ENCODE measurements at places on chromosomes 11 and 22.

DNA sequence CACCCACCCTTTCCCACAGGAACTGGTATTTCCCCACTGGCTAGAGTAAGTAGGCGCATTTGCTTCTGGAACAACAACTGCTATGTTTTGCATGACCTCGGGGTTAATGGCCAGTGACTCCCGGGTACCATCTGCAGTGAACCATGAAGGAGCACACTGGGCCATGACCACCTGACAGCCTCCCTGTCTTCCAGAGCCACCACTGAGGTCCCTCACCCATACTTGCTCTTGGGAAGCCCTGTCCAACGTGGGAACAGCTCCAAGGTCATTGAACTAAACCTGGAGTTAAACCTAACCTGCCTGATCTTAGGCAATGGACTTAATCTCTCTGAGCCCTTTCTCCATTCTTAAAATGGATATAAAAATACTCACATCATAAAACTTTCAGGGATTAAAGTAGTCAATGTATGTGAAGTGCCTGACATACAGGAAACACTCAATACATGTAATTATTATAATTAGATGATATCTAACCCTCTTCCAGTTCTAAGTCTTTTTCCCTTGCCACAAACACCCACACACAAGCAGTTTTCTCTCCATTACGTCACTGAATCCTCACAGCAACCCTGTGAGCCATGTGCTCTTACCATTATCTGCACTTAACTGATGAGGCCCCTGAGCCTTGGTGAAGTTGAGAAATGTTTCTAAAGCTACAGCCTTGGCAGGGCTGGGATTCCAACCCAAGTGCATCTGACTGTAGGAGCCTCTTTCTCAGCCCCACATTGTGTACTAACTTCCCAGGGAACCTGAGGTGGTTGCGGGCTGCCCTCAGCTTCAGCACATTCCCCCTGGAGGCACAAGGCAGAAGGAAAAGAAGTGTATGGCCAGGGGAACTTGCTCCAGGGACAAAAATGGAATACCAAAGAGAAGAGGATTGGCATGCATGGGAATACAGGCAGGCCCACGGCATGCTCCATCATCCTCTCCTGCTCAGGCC lies 74.5 kb upstream of the NCAM1 start:
- DNase-seq = no peak

- no peak for DNase-seq
Measured at GRCh38 chr22:45709866-45710265, 38.2 kb downstream of the ATXN10 start.

DNA sequence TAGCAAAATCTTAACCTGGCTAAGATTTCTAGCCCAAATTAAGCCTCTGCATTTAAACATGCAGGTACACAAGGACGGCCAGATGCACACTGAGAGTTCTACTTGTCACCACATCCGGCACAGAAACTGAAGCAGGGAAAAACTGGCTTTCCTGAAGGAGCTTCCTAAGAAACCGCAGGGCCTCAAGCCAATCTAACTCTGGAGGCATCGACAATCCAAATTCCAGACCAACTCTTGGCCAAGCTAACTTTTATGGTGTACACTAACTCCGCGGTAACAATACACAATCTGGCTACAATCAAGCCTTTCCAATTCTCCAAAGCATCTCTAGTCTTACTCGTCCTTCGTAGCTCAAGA lies 1.2 kb downstream of the MSANTD2 start:
- no peak for DNase-seq

GRCh38 chr11:130645164-130645842 lies 196.9 kb downstream of the ADAMTS15 start:
- no peak for DNase-seq

- no peak for DNase-seq
Measured at GRCh38 chr11:127616158-127616557, 615.6 kb upstream of the KIRREL3 start.

DNA sequence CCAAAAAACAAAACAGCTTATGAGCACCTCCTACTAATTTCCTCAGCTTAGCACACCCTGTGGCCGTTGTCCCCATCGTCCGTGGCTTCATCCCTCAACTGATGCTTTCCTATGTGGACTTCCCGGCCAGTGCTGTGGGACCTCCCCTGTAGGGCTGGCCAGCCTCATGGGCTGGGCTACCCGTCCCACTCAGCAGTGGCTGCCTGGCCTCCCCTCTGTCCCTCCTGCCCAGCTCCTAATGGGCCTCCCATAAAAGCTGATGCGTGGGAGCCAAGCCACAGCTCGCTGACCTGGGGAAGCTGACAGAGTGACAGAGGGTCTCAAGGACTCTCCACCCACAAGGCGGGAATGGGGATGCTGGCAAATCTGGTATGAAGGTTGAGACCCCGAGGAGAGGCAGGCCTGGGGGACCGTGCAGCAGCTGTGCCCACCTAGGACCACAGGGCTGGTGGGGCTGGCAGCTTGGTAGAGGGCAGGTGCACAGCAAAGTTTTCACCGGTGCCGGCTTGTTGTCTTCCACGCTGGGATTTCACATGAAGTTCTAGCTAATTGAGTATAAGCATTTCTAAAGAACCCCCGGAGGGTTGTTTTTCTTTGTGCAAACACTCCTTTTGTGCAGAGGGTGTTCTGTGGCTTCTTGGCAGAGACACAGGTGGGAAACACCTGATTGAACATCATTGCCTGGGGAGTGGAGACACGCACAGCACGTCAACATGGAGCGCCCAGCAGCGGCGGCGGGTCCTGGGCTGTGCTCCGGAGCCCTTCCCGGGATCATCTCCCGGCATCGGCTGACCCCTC lies 23.2 kb downstream of the TBX1 start:
- DNase-seq = no peak

- no peak for DNase-seq
Measured at GRCh38 chr11:9077164-9077563, 14.2 kb downstream of the SCUBE2 start.

DNA sequence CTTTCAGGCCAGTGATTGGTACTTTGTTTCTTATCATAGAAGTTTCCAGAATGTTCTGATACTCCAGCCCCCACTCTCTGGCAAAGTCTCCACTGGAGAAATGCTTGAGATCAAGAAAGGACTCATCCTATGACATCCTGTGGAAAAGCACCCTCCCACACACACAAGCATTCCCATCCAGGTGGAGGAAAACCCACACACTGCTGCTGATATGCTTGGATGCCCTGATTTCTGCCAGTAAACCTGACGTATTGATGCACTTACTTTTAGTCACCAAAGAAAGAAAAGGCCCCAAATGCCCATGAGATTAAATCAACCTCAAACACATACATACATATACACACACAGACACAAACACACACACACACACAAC lies 9.2 kb upstream of the SLC5A12 start:
- no peak for DNase-seq

DNA sequence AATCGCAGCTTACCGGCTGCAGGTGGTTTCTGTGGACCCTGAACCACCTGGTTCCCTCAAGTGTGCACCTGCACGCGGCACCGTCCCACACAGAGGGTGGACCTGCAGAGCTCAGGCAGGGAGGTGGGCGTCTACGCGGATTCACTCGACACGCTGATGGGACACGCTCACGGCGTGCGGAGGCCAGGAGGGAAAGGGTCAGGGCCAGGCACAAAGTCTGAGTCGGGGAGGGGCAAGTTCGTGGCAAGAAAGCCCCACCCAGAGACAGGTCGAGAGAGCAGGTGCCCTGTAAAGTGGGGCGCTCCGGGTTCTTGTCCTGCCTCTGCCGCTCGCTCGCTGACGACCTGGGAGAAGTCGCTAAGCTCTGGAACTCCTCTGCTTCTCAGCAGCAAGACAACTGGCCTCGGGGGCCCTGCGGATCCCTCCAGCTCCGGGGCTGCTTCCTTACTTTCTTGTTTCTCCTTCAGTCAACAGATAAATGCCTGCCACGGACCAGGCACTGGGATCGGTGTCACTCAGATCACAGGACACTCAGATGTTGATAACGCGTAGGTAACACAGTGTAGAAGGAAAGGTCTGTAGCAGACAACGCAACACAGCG lies 72.4 kb upstream of the NUP50 start:
- DNase-seq = no peak

DNA sequence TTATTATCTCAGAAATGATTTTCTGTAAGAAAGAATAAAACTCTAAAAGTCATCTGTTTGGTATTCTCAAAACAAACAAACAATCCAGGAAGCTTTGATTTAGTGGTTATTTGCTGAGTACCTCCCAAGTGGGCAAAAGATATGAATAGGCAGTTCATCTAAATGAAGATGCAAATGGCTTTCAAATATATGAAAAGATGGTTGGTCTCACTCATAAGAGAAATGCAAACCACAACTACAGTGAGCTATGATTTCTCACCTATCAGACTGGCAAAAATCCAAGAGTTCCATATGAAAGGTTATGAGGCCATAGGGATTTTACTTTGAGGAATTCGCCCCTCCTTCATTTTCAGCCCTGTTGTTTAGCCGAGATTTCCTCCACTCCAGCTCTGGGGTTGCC lies 11.3 kb upstream of the P2RY2 start:
- DNase-seq = no peak

DNA sequence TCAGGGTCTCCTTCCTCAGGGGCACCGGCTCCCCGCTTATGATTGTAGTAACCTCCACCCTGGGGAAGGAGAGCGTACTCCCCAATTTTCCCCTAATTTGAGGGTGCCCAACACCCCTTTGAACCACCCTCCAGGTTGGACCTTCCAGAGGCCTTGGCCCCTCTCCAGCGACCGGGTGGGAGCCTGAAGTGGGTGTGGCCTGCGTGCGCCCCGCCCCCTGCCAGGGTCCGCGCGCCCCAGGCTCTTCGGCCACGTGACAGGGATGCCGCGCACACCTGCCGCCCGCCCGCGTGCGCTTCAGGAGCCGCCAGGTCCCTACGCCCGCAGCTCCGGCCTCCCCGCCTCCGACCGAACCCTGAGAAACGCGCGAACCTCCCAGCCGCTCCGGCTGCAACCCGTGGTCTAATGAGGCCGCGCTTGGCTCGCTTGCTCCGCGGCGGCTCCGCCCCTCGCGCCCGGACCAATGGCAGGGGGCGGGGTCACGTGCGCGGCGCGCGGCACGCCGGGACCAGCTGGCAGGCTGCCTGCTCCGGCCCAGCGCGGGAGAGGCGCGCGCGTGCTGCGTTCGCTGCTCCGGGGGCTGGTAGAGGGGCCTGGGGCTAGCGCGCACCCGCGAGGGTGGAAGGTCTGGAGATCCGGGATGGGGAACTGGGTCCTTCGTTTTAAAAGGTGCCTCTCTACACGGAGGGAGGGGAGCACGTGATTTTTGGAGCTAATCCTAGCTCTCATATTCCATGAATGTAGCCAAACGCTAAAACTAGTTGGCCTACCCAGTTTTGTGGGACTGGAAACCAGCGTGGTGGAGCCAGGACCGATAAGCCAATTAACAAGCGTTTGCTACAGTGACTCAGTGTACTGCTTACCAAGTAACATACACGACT lies at the start of gene FOXRED2:
FOXRED2 (minus strand) TSS at position 404 of the 881 bp plus-strand sequence. CDS start 618 bp downstream, outside the sequence.
- peak; percentile 54 for DNase-seq

GRCh38 chr11:74520316-74520715 lies 26.8 kb upstream of the LIPT2 start:
- DNase-seq = no peak

- DNase-seq = no peak
Measured at GRCh38 chr11:4039011-4039410, 55.6 kb upstream of the RRM1 start.

DNA sequence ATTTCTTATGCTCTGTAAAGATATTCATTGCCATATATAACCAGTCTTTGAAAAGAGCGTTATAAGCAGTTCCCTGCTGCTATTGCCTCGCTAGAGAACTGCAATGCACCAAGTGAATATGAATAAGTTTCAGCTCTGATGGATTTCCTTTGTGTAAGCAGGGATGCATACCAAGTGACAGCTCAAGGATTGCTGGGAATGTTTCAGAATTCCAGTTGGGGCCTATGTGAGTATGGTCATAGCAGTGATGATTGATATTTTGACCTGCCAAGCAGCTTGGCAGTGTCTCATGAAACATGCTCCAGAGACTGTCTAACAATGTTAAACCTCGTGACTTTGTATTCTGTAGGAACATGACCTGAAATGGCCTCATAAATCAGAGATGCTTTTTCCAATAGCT lies 312.6 kb downstream of the C11orf87 start:
- DNase-seq = no peak

- peak; percentile 63 for DNase-seq
Measured at GRCh38 chr22:40036591-40037225, 42.0 kb downstream of the FAM83F start.

Measured in iPS DF 6.9 (cell line).